ENCODE measurements at places on chromosomes 2 and 18. TPM values are rescaled to one million over a fixed set of nuclear protein-coding genes. Genes with fewer than 3 reads are reported as not detected.

DNA sequence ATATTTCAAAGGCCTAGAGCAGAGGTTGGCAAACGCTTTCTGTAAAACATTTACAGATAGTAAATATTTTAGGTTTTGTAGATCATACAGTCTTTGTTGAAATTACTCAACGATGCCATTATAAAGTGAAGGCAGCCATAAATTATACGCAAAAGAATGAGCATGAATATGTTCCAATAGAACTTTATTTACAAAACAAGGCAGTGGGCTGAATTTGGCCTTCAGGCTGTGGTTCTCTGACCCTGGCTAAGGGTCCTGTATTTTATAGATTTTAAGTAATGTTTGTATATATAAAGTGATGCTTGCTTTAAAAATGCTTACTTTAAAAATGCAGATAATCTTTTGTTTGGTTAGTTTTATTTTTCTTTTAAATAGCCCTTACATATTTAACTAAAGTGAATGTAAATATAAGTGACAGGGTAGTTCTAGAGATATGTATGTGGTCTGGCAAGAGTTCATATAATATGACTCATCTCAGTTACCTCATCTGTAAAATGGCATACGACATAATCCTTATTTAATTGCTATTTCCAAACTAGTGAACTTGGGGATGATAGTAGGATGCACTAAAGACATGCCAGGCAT lies 51.7 kb upstream of the ATP5MC3 start:
- DNase-seq: no peak

Gene RAB17
- 0.39 TPM for total RNA-seq

GRCh38 chr2:176677746-176678265 lies 408.6 kb downstream of the MTX2 start:
- DNase-seq: no peak

Gene GCG
- not detected for total RNA-seq

GRCh38 chr2:66766582-66766981 lies 331.7 kb downstream of the MEIS1 start:
- DNase-seq: no peak

DNA sequence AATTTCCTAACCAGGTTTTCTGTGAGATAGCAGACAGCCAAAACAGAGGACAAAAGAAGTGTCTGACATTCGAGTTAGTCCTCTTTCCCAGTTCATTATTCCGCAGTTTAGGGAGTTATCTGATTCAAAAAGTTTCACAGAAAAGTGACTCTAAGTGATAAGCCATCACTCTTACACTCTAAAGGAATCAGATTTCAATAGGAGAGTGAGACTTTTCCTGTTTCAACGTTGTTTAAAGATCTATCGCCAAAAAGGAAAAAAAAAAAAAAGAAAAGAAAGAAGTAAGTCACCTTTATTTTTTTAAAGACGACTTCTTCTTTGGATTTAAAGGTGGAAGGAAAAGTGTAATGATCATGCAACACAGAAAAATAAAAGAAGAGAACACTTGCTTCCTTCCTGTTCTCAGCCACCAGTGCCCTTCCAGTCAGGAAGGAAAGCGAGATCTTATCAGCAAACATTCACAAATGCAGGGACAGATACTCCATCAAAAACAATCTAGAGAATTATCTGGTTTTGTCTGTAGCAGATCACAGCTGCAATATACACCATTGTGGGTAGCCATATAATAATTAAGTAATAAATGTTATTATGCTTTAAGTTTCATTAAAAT lies 49.8 kb downstream of the TFPI start:
- no peak for DNase-seq

DNA sequence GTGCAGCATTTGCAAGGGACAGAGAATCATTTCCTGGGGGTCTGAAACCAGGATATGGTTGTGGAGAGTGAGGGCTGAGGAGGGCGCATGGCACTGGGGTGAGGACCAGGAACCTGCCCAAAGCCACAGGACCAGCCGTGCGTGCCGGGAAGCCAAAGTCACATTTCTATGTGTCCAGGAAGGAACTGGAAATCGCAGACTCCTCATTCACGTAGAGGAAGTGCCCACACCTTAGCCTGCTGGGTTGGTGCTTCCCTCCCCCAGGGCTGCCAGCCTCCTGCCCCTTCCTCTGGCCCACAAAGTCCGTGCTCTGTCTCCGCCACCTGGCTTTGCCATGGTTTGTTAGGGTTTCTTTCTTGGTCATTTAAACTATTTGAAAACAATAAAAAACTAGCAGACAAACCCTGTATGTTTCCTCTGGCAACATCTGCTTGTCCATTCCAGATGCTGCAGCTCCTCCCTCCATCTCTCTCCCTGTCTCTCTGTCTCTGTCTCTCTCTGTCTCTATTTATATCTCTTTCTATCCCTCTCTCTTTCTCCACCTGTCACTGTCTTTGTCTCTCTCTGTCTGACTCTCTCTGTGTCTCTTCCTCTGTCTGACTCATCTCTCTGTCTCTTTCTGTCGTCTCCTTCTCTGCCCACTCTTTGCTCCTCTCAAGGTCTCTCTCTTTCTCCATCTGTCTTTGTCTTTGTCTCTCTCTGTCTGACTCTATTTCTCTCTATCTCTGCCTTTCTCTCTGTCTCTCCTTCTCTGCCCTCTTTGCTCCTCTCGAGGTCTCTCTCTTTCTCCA lies 163.2 kb upstream of the TPO start:
- DNase-seq: no peak
